ENCODE measurements at places on chromosomes 6 and 20.

- DNase-seq, result no peak
Observed at GRCh38 chr20:46349035-46349741, 40.9 kb upstream of the CDH22 start.

- no peak for DNase-seq
Observed at GRCh38 chr20:31890646-31891045, 20.2 kb downstream of the TTLL9 start.

DNA sequence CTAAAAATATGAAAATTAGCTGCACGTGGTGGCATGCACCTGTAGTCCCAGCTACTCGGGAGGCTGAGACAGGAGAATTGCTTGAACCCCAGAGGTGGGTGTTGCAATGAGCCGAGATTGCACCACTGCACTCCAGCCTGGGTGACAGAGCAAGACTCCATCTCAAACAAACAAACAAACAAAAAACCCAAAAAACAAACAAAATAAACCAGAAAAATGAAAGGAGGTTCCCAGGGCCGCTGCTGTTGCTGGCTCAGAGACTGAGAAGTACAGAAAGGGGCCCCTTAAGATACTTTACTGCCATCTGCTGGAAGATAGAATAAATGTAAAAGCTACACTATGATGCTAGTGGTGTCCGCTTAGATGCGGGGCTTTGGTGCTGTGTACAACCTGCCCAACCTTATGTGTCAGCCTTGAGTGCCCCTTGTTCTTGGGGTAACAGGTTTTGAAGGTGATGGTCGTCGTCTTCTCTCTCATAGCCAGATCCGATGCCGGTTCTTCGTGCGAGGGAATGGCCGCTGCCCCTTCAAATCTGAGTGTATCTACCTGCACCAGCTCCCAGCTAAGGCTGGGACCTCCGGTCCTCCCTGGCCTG lies 2.8 kb upstream of the FANCE start:
- DNase-seq, result peak; percentile 80

DNA sequence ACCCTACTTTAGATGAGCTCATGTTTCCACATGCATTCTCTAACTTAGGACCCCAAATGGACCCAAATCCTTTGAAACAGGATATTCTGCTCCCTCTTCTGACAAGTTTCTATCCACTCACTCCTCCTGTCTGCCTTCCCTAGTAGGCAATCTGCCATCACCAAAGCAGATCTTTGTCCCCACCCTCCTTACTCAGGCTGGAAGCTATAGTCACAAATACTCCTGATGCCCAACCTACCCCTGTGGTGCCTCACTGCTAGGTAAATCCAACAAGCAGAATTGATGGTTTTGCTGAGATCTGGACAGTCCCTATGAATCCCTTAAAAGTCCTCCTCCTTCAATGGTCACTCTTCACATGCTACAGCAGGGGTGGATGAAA lies 21.7 kb downstream of the ELOVL5 start:
- DNase-seq, result no peak

GRCh38 chr6:131728296-131728939 lies 17.6 kb upstream of the CTAGE9 start:
- peak; percentile 18 for DNase-seq

GRCh38 chr20:37388831-37389230 lies 42.9 kb downstream of the SRC start:
- DNase-seq, result no peak

DNA sequence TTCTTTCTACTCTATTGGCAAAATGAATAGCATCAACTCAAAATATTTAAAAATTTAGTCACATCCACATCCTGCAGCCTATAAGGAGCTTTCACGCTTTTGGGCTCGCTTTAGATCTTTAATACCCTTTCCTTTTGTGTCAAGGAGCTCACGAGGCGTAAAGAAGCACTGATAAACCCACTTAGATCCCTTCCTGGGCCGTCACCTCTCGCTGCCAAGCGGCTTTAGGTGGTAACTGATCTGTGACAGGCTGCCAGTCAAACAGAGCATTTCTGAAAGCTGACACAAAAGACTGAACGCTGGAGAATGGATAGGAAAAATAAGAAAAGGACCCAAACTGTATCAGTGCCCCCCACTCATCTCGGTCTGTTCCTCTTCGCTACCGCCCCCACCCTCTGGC lies 385.7 kb upstream of the MMS22L start:
- no peak for DNase-seq

DNA sequence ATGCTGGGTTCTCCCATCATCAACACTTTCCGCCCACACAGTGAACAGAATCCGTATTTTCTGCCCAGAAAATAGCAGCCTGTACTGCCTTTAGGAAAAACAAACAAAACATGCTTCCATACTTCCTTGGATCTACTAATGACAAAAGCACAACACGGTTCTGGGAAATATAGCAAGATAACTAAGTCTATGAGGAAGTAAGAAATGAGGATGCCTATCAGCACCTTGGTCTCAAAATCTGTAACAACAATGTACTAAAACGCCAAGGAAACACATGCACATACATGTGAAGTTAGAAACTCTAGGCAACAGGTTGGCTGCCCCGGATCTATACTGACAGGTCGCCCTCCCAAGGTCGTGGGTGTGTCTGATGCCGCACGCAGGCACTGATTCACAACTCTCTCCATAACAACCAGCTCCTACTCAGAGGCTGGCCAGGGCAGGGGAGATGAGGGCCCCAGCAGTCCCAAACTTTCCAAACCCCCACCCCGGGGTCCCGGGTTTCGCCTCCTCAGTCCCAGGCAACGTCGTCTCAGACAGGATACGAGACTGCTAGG lies 710 bp downstream of the BTBD9 start:
- DNase-seq, result peak; percentile 26

DNA sequence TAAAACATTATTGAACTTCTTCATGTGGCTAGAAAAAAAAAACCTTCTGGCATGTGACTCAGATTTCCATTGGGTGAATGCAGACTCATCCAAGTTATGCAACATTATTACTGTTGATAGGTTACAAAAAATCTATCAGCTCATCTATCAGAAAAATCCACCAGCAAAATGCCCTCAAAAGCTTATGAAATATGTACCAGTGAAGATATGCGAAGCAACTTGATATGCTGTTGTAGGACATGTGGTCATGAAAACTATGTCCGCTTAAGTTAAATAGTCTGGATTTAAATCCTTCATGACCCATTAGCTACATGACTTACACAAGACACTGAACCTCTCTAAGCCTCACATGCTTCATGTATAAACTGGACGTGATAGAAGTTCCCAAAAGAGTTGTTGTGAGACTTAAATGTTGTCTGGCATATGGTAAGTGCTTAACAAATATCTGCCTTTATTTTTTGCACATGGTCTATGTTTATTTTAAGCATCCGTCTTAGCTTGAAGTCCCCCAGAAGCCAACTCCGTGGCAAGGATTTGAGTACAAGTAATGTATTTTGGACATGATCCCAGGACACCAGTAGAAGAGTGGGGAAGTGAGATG lies 12.5 kb upstream of the BFSP1 start:
- peak; percentile 49 for DNase-seq

- peak; percentile 70 for DNase-seq
Observed at GRCh38 chr6:5234874-5235273, 25.9 kb downstream of the LYRM4 start.

DNA sequence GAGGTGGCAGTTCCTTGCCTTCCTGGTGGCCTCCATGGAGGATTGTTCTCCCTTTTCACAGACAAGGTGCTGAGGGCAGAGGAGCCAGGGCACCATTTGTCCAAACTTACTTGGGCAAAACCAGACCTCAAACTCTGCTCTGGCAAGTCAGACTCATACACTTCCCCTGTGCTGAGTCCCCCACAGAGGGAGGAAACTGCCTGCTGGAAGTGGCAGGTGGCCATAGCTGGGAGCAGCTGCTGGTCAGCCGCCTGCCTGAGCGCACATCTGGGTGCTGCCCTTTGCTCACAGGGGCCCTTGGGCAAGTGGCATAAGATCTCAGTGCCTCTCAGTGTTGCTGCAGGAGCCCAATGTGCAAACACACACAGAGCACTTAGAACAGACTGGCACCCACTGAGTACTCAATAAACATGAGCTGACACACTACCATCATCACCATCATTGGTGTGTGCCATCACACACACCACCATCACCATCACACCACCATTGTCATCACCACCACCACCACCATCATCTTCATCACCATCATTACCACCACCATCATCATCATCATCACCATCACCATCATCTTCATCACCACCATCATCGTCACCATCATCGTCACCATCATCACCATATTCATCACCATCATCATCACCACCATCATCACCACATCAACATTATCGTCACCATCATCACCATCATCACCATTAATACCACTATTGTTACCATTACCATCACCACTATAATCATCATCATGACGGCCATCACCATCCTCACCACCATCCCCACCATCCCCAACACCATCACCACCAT lies 17.6 kb downstream of the NOL4L start:
- peak; percentile 63 for DNase-seq

GRCh38 chr6:22017272-22017671 lies 279.6 kb downstream of the PRL start:
- no peak for DNase-seq

DNA sequence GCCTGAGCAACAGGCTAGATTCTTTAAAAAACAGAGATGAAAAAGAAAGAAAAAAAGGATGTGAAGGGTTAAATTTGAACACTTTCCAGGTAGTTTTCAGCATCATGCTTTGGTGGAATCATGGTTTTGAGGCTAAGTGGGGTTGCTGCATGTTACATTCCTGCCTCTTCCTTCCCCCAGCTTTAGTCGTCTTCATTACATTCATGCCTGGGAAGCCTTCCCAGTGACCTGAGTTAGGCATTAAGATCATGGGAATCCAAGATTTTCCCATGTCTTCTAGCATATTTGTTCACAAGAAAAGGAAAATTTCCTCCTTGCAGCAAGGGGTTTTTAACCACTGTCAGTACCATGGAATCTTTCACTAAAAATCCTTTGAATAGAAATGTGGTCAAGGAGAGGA lies 12.0 kb downstream of the TPX2 start:
- DNase-seq, result no peak
